Stimulated activated CD4-positive, alpha-beta T cell treated with anti-CD3 and anti-CD28 coated beads, TNF-alpha, amount 100 ng/mL, for 4 hours (primary cell): ENCODE measurements at places on chromosomes 16 and 17.

- DNase-seq: no peak
Measured at GRCh38 chr17:42918902-42919521, 18.4 kb downstream of the G6PC1 start.

- no peak for DNase-seq
Measured at GRCh38 chr17:57257895-57258851, 1.9 kb downstream of the MSI2 start.

GRCh38 chr16:1887711-1888354 lies 15.9 kb upstream of the MEIOB start:
- no peak for DNase-seq

DNA sequence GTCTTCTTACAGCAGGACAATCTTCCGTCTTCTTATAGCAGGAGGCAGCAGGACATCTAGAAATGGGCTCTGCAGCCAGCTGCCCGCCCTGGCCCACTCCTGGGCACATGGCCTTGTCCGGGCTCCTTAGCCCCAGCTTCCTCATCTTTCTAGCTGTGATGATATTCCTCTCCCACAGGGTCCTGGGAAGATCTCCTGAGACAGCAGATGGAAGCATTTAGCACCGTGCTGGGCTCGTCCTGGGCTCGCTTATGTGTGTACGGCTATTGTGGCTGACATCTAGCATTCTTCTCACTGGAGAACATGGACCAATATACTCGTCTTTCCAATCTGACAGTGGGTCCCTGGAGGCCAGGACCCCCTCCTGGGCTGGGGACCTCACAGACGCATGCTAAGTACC lies 48.5 kb downstream of the TIMM22 start:
- DNase-seq: no peak

DNA sequence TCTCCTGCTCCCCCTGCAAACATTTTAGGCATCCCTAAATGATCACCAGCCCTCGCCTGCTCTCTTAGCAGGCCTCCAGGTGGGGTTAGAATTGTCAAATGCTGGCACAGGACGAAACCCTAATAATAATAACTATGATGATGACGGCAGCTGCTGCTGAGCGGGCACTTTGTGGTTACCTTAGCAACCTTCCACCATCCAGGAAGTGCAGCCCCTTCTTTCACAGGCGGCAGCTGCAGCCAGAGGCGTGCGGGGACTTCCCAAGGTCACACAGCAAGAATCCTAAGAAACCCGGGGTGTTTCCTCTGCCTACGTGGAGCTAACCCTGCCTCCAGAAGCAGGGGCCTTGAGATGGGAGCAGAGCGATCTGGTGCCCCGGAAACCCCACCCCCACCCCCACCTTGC lies 22.4 kb upstream of the EIF1 start:
- DNase-seq: peak; percentile 63

- DNase-seq: no peak
Measured at GRCh38 chr16:17757808-17758207, 287.0 kb upstream of the XYLT1 start.

DNA sequence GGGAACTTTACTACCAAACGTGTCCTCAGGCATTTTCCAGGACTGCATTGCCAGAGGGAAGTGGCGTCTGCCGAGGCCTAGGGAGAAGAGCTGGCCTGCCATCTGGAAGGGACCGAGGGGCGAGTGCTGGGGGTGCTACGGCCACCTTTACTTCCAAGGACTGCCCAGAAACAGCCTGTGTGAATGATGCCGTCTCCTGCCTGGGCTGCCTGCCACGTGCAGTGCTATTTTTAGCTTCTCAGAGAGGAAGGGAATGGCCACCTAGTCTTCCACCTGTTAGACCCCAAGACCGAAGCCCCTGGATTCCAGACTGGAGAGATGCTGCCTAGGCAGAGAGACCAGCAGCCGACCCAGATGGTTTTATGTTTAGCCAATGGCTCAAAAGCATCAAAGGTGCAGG lies 57.2 kb downstream of the VAC14 start:
- DNase-seq: no peak

DNA sequence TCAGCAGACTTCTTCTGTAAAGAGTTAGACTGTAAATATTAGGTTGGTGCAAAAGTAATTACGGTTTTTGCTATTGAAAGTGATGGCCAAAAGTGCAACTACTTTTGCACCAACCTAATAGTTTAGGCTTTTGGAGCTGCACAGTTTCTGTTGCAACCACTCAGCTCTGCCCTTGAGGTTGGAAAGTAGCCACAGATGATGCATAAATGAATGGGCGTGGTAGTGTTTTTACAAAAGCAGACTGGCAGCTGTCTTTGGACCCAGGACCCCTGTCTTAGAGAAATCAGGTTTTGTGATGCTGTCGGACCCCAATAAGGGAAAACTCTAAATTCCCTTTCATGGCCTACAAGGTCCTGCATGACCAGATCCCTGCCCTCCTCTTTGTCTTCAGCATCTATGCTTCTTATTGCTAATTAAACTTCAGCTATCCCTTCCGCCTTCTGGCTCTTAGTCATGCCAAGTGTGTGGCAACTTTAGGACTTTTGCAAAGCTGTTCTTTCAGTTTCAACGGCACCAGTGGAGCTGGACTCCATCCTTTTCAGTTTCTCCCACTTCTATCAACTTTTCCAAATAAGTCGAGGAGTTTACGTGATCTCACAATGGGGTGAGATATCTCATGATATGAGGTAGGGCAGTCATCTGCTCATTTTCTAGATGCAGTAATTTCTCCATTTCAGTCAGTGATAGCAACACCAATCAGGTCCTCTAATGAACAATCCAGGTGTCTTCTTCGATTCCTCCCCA lies 232.3 kb downstream of the XYLT1 start:
- no peak for DNase-seq

- no peak for DNase-seq
Measured at GRCh38 chr17:83155128-83156121, 76.0 kb downstream of the METRNL start.

DNA sequence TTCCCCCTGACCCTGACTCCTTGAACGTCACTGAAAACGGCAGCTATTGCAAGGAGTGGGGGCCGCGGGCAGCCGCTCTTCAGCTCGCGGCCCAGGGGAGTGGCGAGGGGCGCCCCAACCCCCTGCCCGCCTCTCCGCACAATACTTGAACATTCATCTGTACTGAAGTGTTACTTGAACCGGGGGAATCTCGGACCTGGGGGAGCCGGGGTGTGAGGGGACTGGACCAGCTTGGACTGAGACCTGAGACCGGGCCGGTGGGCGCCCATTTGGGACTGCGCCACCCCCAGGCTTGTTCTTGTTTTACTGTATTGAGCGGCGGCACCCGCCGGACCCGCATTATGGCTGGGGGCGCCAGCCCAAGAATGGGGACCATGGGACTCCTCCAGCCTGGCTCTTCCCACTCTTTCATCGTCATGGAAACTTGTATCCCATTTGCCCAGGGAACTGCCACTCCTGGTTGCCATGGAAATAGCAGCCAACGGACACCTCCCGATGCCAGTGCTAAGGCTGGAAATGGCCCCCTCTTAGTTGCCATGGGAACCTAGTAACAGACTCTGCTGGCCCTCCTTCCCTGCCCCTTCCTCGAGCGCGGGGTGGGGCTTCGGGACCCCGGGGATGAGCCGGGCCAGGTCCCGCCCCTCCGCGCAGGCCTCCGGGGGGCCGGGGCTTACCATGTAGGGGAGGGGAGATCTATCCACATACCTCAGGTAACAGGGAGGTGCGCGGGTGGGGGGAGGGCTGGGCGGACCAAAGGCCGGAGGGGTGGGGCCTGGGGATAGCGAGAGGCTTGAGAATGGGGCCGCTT lies 805 bp upstream of the ORAI3 start:
- no peak for DNase-seq

DNA sequence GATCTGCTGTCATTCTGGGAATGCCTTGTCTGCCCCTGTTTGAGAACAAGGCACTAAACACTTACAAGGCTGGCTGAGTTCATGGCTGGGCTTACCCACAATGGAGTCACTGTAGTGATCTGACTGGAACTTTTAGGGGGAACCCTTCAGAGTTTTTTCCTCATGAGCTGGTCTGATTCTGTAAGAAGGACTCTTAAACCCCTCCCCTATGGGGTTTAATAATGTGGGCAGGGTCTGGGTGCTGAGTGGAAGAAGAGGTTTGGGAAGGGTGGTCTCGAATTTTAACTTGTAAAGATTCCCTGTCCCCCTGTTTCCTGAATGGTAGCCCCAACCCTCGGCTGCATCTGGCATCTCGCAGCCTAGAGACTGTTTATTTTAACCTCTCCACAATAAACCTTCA lies 30.6 kb downstream of the OSBPL7 start:
- no peak for DNase-seq

- no peak for DNase-seq
Measured at GRCh38 chr17:4858882-4859260, 25.7 kb downstream of the MINK1 start.

- DNase-seq: no peak
Measured at GRCh38 chr16:3234543-3234856, 458 bp downstream of the ZNF200 start.

- no peak for DNase-seq
Measured at GRCh38 chr17:78387977-78388941, 9.8 kb downstream of the PGS1 start.

GRCh38 chr16:57252148-57252721 lies 7.2 kb downstream of the ARL2BP start:
- no peak for DNase-seq

- DNase-seq: no peak
Measured at GRCh38 chr17:163514-164098, 17.8 kb downstream of the DOC2B start.

DNA sequence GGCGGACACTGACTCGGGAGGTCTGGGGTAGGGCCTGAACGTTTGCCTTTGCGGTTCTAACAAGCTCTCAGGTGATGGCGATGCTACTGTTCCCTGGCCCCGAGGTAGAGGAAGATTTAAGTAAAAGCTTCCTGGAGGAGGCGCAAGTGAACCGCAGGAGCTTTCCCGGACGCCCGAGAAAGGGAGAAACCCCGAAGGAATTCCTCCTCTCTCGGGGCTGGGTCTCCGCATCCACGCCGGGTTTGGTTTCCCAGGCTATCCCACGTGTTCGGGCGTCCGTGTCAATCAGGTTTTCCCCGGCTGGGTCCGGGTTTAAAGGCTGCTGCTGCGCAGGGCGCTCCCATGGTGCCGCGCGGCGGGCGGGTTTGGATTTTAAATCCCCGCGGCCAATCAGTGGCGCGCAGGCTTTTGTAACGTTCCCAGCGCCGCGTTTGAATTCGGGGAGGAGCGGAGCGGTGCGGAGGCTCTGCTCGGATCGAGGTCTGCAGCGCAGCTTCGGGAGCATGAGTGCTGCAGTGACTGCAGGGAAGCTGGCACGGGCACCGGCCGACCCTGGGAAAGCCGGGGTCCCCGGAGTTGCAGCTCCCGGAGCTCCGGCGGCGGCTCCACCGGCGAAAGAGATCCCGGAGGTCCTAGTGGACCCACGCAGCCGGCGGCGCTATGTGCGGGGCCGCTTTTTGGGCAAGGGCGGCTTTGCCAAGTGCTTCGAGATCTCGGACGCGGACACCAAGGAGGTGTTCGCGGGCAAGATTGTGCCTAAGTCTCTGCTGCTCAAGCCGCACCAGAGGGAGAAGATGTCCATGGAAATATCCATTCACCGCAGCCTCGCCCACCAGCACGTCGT lies at the start of gene PLK1:
TSS of gene PLK1 (plus strand) at position 460 of the 844 bp plus-strand sequence. CDS start at position 504, 44 bp downstream.
- DNase-seq: peak; percentile 49

DNA sequence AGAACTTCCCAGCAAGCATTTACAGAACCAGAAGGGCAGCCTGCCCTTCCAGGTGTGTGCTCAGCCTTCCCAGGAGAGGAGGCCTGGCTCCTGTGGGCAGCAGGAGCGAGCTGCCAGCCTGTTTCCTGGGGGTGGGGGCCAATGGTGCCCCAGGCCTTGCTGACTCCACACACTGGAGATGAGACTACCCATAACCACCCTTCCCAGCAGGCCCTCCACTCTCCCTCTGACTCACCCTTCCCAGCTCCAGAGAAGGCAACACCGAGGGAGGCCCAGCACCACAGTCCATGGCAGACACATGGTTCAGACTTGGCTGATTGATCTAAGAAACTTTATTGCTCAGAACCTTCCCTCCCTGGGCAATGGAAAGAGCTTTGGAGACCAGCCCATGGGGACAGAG lies 1.8 kb upstream of the PRSS53 start:
- no peak for DNase-seq

DNA sequence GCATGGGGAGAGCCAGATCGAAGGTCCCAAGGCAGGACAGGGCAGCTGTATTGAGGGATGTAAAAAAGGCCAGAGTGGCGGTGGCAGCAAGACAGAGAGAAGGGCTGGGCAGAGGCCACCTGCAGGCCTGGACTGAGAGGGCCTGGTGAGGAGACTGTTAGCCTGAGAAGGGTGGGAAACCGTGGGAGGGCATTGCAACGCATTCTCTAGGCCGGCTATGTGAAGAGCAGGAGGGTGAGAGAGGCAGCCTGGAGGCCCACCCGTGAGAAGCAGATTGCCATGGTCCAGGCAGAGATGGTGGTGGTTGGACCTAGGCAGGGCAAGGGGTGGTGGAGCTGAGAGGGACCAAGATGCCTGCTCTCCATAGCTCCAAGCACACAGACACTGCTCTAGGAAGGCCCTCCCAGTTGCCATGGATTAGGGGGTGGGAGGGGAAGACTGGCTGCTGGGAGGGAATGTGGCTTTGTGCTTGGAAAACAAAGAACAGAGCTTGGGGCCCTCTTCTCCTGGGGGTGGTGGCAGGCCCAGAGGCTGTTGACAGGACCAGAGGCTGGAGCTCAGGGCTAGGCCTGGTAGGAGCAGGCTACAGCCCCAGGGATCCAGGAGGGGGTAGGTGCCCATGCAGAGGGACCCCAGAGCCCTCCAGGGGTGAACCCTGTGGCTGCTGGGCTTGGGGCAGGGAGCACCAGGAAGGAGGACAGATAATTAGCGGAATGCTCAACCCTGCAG lies 12.4 kb upstream of the TCAP start:
- no peak for DNase-seq

GRCh38 chr16:19687279-19687678 lies 30.7 kb downstream of the KNOP1 start:
- DNase-seq: no peak

- DNase-seq: no peak
Measured at GRCh38 chr17:78844301-78845005, 3.8 kb upstream of the USP36 start.

DNA sequence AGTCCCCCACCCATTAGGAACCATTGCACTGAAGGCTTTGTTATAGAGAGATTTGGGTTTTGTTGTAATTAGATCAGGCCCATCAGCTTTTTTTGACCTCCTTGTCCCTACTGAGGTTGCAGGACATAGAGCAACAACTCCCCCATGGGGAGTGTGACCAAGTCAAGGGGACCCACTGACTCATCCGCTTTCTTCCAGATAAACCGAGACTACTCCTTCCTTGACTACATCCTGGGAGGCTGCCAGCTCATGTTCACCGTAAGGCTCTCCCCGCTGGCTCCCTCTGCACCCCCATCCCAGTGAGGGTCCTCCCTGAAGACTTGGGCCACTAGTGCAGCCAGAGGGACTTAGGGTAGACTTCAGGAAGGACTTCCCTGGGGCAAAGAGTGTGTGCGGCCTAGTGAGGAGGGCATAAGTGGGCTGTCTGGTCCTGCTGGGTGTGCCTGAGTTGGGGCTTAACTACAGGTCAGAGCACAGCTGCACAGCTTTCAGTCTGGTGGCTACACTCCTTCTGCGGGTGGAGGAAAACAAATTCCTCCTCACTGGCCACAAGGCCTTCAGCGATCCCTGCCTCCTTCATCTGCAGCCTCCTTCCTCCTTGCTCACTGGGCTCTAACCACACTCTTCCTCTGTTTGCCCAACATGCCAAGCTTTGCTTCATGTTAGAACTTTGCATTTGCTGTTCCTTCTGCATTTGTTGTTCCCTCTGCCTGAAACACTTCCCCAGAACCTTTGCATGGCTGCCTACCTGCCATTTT lies 31.0 kb downstream of the CPNE2 start:
- no peak for DNase-seq

- peak; percentile 59 for DNase-seq
Measured at GRCh38 chr16:67311607-67312488, 14.7 kb downstream of the KCTD19 start.

- DNase-seq: no peak
Measured at GRCh38 chr16:11510178-11510973, 76.3 kb downstream of the LITAF start.
